ENCODE measurements at places on chromosomes 1 and 21. TPM values are rescaled to one million over a fixed set of nuclear protein-coding genes. Genes with fewer than 3 reads are reported as not detected.

GRCh38 chr1:42003433-42003832 lies 84.7 kb upstream of the HIVEP3 start:
- DNase-seq, result no peak

- no peak for DNase-seq
Observed at GRCh38 chr1:38791164-38791515, 68.4 kb downstream of the RRAGC start.

Gene COP1
- 69.9 TPM for total RNA-seq

Gene TNFRSF4
- total RNA-seq, result not detected

Gene CTSS
- 1.3 TPM for total RNA-seq

All from HepG2 (cell line).